GF-D8 (cell line): ENCODE measurements at places on chromosomes 6 and 20.
A peak's percentile ranks its signal among the peaks of the same experiment; 100 is the strongest.

DNA sequence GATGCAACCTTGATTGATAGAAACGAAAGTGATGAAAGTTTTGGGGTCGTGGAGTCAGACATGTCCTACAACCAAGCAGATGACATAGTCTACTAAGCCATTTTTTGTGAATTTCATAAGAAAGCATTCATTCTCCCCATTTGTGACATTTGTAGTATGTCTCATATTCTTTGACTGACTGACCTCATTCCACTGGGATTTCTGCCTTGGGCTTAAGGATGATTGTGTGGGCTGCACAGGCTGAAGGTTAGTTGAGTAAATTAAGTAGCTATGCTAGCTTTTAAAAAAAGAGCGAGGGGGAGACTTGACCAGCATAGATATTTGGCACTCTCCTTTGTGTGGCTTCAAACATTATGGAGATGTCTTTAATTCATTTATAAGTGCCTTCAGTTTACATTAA is 28.9 kb downstream of the STMND1 start:
- no peak for DNase-seq

DNA sequence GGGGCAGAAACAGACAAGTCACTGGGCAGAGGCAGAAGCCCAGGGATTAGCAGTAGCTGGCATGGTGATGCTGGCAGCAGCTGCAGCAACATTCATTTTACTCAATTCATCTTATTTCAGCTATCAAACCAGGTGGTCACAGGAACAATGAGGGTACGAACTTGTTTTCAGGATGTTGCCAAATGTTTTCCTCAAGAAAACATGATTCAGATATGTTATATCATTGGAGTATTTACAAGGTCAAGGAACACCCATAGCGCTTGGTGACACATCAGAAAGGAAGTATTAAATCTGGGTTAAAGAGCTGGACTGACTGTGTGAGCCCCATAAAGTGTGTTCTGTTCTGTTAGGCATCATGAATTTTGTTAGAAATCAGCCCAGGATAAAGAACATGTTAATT is 456.9 kb upstream of the ID4 start:
- DNase-seq, result no peak

DNA sequence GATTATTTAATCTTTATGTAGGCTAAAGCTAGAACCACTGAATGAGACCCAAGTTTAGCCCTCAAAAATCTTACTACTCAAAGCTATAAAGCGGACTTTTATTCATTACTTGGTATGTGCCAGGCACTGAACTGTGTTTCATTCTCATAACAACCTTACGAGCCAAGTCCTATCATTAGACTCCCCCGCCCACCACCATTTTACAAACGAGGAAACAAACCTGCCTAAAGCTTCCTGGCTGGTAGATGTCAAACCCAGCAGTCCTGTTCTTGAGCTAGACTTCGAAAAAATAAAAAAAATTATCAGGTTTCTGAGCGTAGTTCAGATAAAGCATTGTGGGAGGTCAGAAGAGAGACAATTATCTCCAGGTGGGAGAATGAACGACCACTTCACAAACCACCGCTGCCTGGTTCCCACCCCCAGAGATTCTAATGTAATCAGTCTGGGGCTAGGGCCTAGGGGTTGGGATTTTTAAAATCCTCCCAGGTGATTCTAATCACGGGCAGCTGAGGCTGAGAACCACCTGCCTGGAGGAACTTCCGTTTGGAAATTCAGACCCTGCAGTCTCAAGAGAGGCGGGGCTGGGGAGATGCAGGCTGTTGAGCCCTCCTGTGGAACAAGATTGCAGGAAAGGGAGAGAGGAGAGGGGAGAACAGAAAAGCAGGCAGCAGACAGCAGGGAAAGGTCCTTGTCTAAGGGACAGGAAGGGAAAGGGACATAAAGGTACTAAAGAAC is 8.6 kb downstream of the ADTRP start:
- DNase-seq, result no peak

- no peak for DNase-seq
Observed at GRCh38 chr6:79713701-79714322, 82.7 kb downstream of the SH3BGRL2 start.

GRCh38 chr20:24810676-24811407 is 138.2 kb upstream of the CST7 start:
- DNase-seq, result no peak

DNA sequence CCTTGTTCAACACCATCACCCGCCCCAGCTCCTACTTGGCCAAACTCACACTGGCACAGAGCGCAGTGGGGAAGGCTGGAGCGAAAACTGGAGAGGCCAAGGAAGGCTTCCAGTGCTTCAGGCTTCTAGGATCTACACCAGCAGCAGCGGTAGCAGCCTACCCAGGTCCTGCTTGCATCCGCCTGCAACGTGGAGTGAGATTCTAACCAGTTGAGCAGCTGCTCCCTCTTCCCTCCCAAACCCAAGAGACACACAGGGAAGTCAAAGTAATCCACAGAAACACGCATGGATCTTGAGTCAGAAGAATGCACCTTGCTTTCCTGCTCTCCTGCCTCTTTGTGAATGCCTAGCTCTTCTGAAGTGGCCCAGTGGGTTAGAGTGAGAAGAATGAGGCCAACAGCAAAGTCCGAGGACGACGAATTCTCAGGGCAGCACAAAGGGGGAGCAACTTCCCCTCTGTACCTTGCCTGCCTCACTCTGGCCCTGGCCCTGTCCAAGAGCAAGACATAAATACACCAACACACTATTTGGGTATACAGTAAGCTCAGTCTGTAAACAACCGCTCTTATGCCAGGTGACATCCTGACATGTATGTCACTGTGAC is 95.9 kb upstream of the FOXQ1 start:
- no peak for DNase-seq

- no peak for DNase-seq
Observed at GRCh38 chr6:93676581-93676980, 257.2 kb upstream of the EPHA7 start.

- DNase-seq, result peak; percentile 10
Observed at GRCh38 chr20:34129518-34130162, 17.6 kb upstream of the EIF2S2 start.
